ENCODE measurements at places on chromosomes 12 and 14.

DNA sequence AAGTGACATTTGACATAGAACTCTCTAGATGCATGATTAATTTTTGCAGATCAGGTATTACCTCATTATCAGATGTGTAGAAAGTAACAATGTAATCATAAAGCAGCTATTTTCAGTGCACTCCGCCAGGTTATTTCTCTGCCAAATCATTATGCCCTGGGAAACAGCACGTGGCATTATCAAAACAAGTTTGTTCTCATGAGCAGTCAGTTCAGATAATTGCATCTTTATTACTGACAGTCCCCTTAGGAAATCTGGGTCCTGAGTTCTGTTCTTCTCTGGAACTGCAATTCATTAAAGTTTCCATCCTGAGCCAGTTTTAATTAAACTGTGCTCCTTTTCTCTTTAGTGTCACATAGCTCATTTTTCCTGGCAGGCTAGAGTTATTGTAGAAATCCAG lies 94.7 kb upstream of the KRR1 start:
- no peak for DNase-seq

DNA sequence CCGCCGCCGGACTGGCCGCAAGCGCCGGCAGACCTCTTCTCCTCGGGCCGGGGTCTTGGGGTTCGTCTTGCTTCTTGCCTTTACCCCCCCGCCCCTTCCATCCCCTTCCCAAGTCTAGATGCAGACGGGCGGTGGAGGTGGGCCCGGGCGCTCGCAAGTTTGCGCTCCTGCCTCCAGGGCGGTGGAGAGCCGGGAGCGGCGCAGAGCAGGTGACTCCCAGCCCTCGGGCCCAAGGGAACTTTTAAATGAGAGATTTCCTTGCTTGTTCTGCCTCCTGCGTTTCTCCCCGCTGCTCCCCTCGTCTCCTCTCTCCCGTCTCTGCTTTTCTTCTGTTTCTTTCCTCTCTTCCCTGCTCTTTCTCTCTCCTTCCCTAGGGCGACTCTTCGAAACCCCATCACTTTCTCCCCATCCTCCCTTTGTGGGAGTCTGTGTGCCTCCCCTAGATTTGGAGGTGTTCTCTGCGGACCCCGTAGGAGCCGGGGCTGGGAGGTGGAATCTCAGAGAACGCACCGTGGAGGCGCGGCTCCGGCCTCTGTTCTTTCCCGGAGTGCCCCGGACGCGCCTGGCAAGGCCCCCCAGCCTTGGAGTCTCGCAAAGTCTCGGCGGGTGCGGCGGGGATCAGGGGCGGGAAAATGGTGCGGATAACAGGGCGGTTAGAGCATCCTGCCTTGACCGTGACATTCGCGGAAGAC lies 114.7 kb upstream of the MYL2 start:
- no peak for DNase-seq

- no peak for DNase-seq
Observed at GRCh38 chr12:40215982-40216381, 8.8 kb upstream of the LRRK2 start.

DNA sequence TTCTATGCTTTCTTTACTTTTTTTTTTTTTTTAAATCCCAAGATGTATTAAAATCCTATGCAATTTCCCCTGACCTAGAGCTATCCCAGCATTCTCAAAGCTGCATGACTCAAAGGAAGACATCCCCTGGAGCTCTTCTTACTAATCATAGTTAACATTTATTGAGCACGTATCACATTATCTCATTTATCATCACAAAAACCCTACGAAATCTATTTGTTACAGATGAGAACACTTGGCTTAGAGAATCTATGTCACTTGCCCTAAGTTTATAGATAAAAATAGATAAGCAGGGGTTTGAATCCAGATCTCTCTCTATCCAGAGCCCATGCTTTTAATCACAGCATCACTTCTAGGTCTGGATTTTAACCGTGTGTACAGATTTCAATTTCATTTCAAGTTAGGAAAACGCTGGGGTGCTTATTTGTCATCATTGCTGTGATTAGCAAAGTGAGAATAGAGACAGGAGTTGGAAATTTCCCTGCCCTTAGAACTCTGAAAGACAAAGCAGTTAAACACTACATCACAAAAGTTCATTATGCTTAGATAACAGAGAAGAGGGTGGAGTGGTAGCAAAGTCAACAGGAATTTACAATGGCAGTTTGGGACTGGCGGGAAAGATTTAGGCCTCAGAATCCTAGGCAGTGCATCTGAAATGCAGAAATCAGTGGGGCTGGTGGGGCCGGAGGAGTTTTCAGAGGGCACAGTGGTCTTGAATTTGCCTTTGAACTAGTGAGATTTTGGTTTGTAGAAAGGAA lies 177.7 kb upstream of the FRMD6 start:
- no peak for DNase-seq

DNA sequence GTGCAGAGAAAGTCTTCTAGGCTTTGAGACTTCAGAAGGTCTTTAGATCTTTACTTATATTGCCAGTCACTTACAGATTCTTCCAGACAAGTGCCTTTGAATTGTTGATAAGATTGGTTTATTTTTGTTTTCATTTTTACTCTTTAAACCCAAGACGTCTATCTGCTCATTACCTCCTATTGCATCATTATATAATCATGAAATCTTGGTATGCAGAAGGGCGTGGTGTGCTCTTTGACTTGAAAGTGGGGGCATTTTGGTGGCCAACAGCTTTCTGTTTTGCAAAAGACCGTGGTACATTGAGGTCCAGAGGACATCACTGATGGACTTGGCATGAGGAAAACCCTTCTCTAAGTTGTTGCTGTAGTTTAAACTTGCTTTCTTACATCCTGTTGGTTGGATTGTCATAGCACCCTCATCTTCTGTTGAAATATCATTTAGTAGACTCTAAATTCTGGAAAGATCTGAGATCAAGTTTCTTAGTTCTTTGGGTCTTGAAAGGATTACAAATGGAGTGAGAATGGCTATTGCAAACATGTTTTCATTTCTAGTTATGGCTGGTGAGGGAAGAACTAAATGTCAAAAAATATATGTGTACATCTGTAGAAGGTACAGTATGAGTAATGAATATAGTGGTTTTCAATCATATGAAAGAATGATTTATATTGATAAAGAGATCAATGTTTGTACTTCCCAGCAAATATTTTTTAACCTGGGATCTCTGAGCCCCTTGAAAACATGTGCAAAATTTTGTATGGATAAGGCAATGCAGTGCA lies 441.8 kb downstream of the NRXN3 start:
- DNase-seq: no peak

GRCh38 chr12:21942377-21942703 lies 1.1 kb upstream of the ABCC9 start:
- no peak for DNase-seq

- DNase-seq: no peak
Observed at GRCh38 chr12:124774462-124775167, 89.0 kb downstream of the SCARB1 start.

GRCh38 chr12:76631741-76632140 lies 72.2 kb upstream of the OSBPL8 start:
- no peak for DNase-seq

DNA sequence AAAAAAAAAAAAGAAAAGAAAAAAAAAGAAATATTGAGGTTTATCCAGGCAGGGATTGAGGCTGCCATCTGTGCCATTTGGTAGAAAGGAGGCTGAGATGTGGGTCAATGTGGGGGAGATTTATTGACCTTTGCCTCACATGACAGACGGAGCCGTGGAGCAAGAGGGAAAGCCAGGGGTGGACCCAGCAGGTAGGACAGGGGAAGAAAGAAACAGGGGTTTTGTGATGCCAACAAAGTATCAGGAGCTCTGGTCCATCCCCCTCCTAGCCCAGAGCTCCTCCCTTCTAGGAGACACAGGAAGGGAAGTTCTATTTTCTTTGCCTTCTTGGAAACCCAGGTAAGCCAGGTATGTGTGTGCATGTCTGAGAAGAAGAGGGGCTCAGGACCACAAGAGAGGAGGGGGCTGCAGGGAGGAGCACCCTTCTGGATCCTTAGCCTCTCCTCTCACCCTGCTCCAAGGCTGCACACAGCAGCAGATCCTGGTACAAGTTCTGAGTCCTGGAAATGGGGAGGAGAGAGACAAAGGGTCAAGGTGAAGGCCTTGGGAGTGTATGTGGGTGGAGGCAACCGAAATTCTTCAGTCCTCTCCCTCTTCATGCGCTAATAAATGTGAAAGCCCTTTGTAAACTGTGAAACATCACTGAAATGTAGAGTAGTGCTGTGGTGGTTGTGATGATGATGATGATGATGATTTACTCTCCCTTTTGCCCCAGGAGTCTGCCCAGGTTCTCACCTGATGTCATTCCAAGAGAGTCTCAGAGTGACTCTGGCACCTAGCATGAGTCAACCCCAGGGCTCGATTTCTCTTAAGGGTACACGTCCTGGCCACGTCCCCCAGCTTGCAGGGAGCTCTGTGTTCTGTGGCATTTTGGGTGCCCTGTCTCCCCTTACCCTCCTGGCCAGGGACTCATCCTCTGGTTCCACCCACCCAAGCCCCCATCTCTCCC lies 26.3 kb downstream of the ZFP36L1 start:
- no peak for DNase-seq

DNA sequence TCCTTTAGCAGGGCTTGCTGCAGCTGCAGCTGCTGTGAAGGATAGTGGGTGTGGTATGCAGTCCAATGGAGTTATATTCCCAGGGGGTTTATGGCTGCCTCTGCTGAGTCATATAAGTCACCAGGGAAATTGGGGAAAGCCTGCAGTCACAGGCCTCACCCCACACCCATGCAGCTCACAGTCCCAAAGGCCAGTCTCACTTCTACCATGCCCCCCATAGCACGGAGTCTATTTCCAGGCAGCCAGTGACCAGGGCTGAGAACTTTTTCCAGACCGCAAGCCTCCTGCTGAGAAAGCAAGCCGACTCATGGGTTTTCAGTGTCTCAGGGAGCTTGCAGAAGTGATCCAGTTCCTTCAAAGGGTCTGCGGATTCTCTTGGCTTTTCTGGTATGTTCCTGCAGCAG lies 322.4 kb upstream of the CLEC14A start:
- no peak for DNase-seq

GRCh38 chr12:91978143-91978542 lies 167.5 kb downstream of the BTG1 start:
- no peak for DNase-seq

- DNase-seq: no peak
Observed at GRCh38 chr12:69630191-69630590, 19.5 kb upstream of the LRRC10 start.

- no peak for DNase-seq
Observed at GRCh38 chr12:29738365-29738764, 45.4 kb downstream of the TMTC1 start.

DNA sequence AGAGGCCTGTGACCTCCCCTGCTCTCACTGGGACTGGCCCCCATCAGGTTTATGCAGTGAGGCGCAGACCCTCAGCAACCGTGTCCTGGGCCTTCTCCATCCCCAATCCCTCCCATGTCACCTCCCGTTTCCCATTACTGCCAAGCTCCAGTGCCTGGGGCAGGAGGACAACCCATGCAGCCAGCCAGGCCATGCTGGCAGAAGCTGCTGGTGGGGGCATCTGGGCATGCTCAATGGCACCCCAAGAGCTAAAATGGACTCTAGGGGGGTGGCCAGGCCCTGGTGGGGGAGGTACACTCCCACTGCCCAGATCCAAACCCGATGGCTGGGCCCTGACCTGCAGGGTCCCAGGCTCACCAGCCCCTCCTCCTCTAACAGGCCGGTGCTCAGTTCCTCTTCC lies 20.5 kb upstream of the GPR132 start:
- peak; percentile 87 for DNase-seq

DNA sequence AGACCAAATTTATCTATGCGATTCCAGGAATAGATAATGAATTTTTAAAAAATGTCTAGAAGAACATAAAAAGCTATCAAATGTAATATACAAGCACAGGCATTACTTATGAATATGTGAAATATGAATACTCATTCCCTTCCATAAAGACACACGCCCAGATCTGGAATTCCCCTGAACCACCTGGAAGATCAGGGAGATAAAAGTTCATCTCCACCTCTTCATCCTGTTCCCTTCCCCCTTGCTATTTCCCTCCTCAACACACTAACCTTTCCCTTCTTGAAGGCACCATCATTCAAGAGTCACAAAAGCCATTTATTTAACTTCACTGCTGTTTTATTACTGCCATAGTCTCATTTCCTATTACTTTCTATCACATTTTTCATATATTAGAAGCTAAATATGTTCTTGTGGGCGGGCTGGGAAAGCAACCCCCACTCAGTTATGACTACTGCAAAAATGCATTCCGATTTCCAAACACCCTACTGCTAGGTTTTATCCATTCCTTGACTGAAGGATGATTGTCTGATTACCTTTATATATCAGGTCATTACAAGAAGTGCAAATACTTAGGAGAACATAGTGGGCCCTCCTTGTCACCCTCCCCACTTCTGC lies 16.1 kb downstream of the FGD6 start:
- DNase-seq: no peak

DNA sequence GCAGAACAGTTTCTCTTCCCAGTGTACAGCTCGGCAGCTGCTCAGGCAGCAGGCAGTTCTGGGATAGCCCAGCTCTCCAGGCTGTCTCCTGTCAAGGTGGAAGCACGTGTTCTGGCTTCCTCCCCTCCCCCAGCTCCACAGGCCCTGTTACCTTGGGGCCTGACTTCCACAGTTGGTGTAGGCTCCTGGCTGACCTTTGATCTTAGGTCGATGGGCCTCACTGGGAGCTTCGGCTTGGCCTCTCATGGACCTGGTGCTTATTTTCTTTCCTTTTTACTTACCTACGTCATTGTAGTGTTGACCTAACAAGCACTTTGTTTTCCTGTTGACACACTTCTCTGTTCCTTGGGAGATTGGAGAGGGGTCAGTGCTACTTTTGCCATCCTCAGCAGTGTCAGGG lies 17.0 kb downstream of the DLST start:
- no peak for DNase-seq

DNA sequence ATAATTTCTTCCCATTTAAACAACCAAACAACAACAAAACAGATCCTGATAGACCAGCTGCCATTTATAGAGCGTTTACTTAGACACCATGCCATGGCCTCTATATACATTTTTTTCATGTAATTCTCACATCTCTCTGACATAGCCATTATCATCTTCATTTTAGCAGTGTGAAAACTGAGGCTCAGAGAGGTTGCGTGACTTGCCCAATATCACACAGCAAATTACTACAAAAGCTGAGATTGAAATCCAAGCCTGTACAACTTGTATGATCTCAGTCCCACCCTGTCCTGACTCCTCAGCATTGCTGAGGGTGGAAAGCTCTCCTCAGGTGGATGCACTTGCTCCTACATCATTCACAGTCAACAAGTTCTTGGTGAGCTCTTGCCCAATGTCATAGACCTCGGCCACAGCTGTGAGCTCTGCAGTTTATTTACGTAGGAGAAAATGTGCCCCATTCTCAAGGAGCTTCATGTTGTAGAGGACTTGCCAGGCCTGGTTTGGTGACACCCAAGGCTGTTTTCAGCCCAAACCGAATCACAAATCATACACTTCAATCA lies 55.5 kb downstream of the CRACR2A start:
- no peak for DNase-seq

DNA sequence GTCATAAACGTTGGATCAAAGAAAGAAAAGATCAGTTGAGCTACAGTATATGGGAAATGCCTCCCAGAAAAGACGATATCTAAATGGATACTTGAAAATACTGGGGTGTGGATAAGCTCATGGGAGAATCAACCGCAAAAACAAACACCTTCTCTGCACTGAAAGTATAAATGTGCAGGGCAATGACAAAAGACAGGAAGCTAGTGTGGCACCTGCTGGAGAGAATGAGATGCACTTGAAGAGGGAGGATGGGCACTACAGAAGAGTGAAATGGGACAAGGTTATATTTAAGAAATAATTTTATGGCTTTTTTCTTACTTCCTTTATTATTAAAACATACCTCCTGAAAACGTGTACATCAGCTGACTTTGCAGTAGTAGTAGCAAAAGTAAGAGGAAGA lies 153.7 kb downstream of the PRKD1 start:
- no peak for DNase-seq

GRCh38 chr12:122137681-122138080 lies 36.3 kb downstream of the IL31 start:
- no peak for DNase-seq

GRCh38 chr12:6699989-6700645 lies 498 bp downstream of the PIANP start:
- DNase-seq: no peak
